ENCODE measurements at places on chromosomes 6 and 20.

- no peak for DNase-seq
These were observed 28.6 kb upstream of the NOTCH4 start for GRCh38 chr6:32252331-32253009.

- DNase-seq = no peak
These were observed 32.7 kb downstream of the CENPW start for GRCh38 chr6:126372626-126373025.

- no peak for DNase-seq
These were observed 32.0 kb downstream of the CEP43 start for GRCh38 chr6:167031082-167031709.

DNA sequence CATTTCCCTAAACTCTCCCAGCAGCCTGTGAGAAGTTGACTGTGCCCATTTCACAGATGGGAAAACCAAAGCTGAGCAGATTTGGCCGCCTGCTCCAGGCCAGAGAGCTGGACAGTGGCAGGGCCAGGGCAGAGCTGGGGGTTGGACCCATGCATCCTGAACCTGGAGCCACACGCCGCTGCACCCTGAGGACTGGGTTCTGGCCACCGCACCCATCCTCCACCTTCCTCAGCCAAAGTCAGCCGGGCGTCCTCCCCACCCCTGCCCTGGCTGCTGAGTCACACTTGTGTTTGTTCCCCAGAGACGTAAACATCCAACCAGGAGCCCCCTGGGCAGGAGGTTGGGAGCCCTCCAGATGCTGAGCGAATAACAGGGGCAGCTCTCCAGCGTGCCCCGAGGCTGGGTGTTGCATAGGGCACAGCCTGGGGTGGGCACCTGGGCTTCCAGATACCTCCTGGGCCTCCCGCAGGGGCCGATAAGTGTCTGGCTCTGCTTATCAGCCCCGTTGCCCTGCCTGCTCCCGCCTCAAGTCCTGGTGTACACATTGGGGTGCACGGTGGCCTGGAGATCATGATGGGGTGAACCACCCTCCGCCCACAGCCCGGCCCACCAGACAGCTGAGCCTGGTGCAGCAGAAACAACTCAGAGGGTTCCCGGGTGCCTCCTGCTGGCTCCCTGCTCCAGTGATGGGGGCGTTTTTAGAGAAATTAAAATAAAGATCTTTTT, 23.8 kb downstream of the RBM38 start:
- DNase-seq = no peak

DNA sequence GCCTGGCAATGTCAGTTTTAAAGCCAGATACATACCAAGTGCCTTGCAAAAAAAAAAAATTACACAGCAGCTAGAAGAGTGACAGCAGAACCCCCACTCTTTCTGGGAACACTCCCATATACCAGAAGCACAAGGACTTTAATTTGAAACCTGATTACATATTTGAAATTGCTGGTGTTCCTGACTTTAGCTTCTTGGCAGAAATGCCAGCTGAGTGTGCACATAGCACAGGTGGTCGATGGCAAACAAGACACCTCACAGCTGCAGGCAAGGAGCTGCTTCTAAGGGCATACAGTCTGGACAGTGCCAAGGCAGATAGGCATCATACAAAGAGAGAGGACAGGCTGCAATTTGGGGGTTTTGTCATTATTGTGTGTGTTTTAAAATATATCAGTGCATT, 150.7 kb upstream of the SGK1 start:
- DNase-seq = no peak

DNA sequence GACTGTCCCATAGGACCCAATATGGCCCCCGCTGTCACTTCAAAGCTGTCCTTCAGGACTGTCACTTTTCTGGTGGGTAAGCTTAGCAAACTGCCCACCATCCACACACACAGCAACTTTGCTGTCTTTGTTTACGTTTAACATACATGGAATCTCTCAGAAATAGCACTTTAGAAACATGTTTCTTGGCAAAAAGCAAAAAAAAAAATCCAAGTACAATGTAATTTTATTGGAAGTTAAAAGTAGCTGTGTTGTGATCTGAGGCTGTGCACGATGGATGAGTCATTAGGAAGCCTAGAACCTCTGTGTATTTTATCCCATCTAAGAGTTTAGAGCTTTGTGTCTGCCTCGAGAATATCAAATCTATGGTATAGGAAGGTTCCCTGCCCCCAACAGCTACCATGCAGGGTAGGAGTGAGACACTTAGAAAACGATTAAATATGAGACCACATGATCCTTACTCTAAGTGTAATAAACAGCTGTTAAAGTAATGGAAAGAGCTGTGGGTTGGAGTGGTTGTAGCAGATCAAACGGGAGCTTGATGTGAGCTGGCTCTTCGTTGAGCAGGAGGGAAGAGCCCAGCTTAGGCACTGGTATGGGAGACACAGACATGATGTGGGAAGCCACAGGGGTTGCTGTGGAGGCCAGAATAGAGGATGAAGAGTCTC, 119.5 kb downstream of the PLEKHG1 start:
- DNase-seq = no peak

DNA sequence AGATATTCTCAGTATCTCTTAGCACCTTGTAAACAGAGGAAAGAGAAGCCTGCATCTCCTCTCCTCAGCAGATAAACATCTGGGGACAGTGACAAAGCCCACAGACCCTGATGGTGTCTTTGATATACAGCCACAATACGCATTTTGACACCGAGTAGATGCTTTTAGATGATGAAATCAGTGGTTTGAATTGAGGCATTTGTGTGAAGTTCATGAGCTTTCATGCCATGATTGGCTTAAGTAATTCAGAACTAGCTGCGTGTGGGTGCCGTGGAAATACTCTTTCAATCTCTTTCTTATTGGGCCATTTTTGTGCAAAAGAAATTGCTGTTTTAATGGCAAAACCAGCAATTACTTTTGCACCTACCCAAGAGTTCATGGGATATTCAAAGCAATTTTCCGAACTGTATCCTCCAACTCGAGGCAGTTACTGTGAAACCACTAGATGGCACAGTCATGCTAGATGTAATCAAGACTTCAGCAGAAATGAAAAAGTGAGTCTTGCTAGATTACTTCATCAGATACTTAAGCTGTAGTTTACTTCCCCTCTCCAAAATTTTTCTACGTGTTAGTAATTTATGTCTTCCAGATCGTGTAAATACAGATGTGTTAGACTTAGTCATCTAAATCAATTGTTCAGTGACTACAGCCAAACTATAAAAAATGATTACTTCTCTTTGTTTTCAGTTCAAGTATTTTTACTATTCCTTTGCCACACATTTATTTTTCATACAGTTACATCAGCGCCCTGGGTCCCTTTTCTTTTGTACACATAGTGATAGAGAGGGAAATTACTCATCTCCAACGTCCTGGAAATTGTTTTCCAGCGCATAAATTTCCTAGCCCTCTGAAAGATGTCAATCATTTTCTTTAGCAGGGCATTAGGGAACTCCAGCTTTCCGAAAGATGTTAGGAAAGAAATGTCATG, 49.4 kb downstream of the IYD start:
- DNase-seq = no peak

- DNase-seq = no peak
These were observed 33.6 kb upstream of the BTN3A2 start for GRCh38 chr6:26331218-26332073.

DNA sequence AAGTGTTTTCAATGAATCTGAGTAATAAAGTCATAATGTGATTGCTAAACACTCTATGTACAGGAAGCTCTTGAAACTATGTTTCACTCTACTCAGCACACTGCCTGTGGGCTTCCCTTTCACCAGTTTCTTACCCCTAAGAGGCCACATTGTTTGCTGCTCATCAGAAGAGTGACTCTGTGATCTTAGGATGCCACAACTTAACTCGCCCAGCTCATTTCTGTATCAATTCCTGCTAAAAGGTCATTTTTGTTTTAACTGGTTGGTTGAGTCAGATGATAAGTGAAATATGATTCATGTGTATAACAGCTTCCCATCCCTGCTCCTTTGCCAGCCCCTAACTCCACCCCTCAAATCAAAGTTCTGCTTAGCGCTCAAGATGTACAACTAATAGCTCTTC, 9.8 kb upstream of the NDUFAF4 start:
- DNase-seq = no peak

GRCh38 chr6:140366991-140367390, 992.5 kb upstream of the CITED2 start:
- no peak for DNase-seq

DNA sequence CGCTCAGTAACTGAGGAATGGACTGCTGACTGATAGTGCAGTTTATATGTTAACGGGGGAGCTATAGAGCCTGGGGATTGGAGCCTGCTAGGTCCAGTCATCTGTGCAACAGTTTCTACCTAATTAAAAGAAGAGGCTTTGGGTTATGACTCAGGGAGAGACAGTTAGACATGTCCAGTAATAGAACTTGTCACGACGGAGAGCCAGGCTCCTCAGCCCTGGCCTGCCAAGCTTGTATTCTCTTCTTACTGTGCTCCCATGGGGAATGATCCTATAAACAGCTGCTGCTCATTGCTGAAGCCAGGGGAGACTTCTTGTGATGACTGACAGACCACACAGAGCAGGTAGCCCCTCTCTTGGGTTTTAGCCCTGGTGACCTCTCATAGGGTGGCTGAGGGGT, 69.3 kb downstream of the SYNJ2 start:
- DNase-seq = no peak

GRCh38 chr20:18477821-18478220, 10.6 kb downstream of the POLR3F start:
- DNase-seq = no peak

DNA sequence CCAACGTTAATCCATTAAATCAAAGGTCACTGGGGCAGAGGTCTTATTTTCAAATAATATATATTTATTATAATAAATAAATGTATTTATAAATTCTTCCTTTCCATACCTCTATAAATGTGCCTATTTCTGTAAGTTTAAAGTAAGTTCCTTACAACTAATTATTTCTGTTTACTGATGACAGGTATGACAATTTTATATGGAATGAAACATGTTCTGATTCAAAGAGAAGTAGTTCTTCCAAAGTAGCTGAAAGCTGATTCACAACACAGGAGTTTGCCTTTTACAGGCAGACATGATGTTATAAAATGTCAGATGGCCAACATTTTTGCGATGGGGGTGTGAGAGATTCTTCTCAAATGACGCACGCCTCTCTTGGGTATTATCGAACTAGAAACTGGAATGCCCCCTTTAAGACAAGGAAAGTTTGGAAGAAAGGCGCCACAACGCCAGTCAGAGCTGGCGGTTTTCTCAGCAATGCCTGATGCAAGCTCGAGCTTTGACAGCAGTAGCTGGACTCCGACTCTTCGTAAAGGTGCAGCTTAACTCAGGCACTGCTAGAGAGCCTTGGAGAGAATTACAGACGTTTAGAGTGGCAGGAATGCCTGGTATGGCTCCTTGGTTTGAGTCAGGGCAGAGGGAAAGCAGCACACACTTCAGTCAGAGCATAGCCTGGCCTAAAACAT, 92.1 kb downstream of the FOXC1 start:
- no peak for DNase-seq

- DNase-seq = no peak
These were observed 298.1 kb upstream of the FOXQ1 start for GRCh38 chr6:1013656-1014430.

DNA sequence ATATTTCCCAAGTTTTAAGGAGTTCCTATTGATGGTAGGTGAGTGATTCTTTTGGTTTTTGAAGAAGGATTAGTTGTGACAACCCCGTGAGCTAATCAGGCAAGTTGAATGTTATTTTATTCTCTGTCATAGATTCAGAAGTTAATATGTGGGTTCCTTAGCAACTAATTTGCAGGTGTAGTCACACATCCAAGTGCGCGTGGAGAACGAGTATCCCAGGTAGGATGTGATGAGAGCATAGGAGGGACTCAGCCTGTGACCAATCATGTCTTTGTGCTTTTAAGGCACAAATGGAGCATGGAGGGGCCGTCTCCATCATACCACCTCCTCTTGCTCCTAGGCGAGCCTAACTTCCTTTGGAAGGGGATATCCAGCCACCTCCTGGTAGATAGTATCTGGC, 41.1 kb downstream of the PPP1R14C start:
- DNase-seq = no peak

DNA sequence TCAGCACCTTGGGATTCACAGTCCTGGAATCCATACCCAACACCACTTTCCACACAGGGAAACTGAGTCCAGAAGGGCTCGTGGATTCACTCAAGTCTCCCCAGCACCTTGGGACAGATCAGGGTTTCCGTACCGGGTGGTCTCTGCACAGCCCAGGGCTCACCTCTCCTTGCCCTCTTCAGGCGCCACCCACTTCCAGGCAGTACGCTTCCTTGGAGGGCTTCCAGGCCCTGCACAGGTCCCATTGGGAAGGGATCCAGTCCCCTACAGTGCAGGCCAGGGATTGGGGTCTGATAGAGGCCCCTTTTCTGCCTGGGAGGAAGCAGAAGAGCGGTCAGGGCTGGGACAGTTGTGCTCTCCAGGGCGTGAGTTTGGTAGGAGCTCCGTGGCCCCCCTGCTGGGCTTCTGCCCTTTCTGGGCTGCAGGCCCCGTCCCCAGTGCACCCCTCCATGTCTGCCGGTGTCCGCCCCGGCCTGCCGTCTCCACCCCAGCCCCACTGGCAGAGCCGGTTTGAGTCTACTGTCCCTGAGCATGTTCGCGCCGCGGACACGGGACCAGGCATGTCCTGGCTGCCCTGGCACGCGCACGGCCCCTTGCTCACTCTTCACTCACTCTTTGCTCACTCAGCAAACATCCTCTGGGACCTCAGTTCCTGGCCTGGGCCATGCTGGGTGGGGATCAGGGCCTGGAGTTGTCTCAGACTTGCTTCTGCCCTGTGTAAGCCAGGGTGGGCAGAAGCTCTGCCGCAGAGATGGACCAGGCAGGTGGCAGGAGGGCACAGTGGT, 12.6 kb downstream of the SRC start:
- DNase-seq = no peak

DNA sequence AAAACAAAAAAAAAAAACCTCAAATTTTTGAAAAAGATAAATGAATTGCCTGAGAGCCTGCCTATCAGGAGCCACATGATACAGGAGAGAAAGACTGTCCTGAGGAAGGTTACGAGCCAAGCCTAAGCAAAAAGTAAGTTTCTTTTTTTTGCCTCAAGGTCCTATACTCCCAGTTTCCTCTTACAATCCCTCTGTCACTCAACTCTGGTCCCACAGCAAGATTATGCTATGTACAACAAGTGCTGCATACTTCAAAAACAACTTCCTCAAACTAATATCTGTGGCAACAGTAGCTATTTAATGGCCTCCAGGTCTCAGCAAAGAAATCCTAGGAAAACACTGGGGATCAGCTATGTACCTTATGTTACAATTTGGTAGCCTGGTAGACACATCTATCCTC, 46.8 kb downstream of the PLN start:
- no peak for DNase-seq

GRCh38 chr6:124119596-124119995, 315.9 kb downstream of the NKAIN2 start:
- DNase-seq = no peak

DNA sequence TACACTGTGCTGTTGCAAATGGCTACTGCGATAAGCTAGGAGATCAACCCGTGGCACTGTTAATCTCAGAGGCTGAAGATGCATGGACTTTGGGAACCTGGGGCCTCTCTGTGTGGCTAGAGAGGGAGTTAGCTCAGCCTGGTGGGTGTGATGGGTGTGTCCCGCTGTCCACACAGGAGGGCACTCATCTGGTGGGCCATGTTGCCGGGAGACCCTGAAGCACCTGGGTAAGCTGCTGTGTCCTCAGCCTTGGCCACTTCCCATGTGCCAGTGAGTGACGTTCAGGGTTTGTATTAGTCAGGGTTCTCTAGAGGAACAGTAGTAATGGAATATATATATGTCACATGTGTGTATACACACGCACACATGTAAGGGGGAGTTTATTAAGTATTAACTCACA, 132.7 kb downstream of the ERMARD start:
- no peak for DNase-seq
